ENCODE measurements at places on chromosomes 3 and 15. TPM values are rescaled to one million over a fixed set of nuclear protein-coding genes. Genes with fewer than 3 reads are reported as not detected.

DNA sequence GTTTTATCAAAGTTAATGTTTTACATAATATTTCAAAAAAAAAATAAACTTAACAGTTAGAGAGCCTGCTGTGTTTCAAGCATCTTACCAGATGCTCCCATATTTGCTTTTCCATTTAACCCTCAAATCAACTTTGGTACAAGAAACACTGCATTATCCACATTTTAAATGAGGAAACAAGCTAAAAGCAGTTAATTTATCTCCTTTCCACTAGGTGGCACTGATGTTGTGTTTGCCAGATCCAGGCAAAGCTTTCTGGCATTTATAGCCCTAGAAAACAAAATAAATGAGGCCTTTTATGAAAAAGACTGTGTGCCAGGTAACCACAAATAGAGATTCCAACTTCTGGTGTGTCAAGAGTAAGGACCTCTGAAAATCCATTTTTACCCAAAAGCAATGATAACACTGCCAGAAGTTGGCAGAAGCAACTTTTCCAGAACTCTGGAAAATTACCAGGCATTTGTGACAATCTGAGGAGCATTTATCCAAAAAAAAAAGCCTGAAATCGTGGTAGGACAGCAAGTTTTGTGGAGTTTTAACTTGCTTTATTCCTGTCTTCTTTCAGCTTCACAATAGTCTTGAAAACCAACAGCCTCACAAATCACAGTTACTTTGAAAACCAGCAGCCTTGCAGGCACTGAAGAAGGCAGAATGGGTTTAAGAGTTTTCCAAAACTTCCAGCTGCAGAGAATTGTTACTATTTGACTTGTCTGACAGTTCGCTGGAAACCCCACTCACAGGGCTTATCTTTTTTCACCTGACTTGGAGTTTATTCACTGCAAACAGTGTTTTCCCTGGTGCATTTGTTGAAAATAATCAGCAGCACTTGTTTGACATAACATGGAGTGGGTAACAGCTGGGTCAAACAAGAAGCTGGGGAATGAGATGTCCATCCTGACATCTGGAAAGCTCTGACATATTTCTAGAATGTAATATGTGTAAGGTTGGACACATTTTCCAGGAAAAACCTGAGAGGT lies 9.2 kb downstream of the FAM162A start:
- no peak for DNase-seq

- peak; percentile 51 for DNase-seq
These were observed 267.7 kb downstream of the XXYLT1 start for GRCh38 chr3:195003006-195003892.

NOX5 gene
- polyA plus RNA-seq = 1.2 TPM

HESX1 gene
- polyA plus RNA-seq = 3.3 TPM

- DNase-seq = no peak
These were observed 69.3 kb downstream of the CD47 start for GRCh38 chr3:108021533-108021932.

Measured in right lung (tissue), 10 donors.